Activated CD4-positive, alpha-beta T cell treated with anti-CD3 and anti-CD28 coated beads, Interleukin-10, Interleukin-2, amounts not matched to agents 100 ng/mL and 50 ng/mL, durations not matched to agents 16 hours and 8 hours (primary cell): ENCODE measurements at places on chromosomes 11 and 22.

DNA sequence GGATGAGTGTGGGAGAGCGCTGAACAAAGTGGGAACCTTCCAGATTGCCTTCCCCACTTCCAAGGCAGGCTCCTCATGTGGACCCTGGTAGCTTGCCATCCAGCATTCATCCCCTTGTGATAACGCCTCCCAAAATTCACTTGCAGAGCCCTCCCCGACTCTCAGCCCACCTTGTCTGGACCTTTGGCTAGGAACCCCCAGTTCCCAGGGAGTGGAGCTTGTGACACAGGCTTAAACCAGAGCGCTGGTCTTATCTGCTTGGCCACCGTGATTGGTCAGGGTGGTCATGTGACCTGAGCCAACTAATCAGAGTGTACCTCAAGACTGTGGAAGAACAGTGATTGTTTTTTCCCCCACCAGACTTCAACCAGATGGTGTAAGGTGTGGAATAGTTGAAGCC, 9.6 kb upstream of the SLC35C1 start:
- DNase-seq, result no peak

GRCh38 chr11:35683728-35684339, 21.3 kb downstream of the TRIM44 start:
- no peak for DNase-seq

- peak; percentile 65 for DNase-seq
Observed at GRCh38 chr22:24460418-24461089, 33.2 kb downstream of the ADORA2A start.

DNA sequence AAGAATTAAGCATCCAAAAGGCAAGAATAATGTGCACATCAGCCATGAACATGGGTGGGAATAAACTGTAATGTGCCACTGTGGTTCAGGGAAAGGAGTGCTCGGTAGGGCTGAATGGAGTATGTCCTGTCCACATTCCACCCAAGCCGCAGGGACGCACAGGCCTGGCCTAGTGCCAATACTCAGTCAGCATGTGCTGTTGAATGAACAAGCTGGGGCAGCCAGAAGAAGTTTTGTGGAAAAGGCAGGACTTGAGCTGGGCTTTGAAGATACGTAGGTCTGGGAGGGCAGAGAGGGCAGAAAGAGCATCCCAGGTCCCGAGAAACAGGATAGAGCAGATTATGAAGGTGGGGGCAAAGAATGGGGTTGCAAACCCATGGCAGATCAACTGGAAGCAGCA, 60.0 kb upstream of the PLET1 start:
- no peak for DNase-seq

DNA sequence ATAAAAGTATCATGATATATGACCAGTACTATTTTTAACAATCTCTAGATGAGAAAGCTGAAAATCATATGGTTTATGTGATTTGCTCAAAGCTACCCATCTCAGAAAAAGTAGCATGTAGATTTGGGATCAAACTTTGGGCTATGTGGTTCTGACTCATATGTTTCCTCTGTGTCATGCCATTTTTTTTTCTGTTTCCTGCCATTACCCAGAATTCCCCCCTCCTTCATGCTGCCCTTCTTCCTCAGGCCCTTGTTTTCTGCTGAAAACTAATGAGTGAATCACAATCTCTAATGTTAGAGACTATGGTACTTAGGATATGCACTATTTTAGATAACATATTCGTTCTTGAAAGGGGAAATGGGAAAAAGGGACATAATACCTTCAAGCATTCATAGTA, 80.7 kb downstream of the JRKL start:
- no peak for DNase-seq

DNA sequence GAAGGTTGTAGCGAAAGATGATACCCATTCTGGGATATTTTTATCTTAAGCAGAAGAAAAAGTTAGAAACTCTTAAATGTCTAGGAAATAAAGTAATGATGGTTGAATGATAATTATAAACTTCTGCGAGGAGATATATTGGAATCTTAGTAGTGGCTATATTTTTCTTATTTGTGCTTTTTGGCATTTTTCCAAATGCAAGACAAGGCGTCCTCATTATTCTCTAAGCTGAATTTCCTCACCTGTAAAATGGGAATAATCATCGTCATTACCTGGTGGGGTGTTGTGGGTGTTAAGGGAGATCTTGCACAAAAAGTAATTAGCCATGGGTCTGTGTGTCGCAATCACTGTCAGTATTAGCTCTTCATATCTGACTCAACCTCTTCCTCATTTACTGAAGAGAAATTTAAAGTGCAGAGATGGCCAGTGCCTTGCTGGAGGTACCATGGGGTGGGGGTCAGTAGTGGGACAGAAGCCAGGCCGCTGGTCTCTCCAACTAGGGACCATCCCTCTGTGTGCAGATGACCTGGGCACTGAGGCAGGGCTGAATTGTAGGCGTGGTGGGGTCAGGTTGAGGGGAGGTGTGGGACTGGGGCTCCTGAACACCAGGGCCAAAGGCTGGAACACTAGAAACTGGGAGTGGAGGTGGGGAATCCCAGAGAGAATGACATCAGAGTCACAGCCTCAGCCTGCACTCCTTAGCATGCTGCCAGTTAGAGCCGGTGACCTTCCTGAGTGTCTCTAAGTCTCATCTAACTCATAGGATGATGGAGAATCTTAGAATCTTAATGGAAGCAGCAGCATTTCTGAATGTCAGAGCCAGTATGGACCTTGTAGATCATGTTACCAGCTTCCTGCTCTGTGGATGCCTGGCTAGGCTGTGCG, 4.1 kb downstream of the PITPNM1 start:
- no peak for DNase-seq

GRCh38 chr11:134405436-134405835, 6.6 kb downstream of the B3GAT1 start:
- DNase-seq, result no peak

GRCh38 chr22:18028817-18029527, 4.6 kb upstream of the MICAL3 start:
- no peak for DNase-seq

- DNase-seq, result no peak
Observed at GRCh38 chr11:84471501-84471900, 1155.6 kb downstream of the DLG2 start.

- DNase-seq, result no peak
Observed at GRCh38 chr11:125441648-125442410, 54.2 kb downstream of the FEZ1 start.

DNA sequence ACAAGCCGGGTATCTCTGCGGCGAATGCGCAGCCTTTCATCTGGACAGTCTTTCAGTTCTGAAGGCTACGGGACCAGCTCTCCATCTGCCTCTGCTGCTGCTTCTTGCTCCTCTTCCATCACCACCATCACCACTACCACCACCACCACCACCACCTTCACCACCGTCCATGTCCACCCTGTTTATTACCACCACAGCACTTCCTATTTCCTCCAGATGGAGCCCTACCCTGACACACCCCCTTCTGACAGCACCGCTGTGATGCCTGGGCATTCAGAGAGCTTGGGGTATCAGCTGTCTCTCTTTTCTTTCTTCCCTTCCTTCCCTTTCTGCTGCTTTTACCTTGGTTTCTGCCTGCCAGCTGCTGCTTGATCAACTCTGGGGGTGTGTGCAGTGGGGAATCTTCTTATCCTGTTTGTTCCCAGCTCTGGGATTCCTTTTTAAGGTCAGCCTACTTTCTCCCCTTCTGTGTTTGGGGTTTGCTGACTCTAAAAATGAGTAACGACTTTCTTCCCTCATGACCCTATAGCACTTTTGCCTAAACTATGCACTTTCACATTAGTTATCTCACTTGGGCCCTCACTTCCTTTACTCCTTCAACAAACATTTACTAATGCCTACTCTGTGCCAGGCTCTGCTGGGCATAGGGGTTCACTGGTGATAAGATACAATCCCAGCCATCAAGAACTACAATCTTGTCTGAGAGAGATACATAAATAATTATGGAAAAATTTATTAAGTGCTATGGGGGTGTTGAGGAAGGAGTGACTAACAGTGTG, 7.8 kb upstream of the RRM1 start:
- DNase-seq, result no peak

DNA sequence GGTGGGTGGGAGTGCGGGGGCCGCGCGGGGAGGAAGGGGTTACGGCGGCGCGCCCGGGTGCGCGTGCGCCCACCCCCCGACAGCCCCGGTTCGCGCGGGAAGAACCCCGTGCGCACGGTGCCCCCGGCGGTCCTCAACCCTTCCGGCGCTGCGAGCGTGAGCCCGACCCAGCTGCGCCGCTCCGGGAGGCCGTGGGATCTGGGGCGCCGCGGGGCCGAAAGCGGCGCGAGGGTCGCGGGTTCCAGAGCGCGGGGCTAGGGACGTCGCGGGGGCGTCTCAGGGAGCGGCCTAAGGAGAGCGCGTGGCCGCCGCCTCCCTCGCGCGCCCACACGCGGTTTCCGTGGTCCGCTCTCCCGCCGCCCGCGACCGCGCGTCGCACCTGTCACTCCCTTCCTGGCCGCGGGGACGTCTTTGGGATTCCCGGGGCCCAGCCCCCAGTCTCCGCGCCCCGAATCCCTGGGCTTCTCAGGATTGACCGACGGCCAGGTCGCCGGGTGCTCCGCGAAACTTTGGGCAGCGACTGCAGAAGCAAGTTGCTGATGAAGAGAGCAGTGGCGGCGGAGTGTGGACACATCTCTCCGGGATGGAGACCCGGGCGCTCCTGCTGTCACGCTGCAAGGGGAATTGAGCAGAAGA, 582 bp downstream of the SREBF2 start:
- peak; percentile 48 for DNase-seq

GRCh38 chr11:107991868-107992414, 16.8 kb upstream of the CUL5 start:
- no peak for DNase-seq

GRCh38 chr11:75700940-75701339, 16.7 kb upstream of the MOGAT2 start:
- DNase-seq, result no peak

DNA sequence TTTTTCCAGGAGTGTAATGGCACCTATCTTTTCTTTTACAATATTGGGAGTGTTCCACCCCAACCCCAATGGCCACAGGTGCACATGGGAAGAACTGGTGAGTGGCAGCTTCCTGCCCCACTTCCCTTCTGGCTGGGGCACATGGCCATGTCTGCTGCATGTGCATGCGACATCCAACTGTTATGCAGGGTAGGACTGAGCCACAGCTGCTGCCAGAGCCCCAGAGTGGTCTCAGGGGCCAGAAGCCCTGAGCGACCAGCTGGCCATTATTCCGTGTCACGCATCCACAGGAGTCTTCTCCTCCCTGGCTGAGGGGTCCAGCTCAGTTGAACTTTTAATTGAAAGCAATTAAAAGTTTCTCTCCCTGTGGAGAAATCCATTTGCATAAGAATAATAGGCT, 8.7 kb upstream of the GLYAT start:
- DNase-seq, result no peak

GRCh38 chr11:14270690-14271542, 88.1 kb downstream of the RRAS2 start:
- DNase-seq, result peak; percentile 66

- no peak for DNase-seq
Observed at GRCh38 chr11:69941546-69942332, 122.5 kb upstream of the FGF3 start.

DNA sequence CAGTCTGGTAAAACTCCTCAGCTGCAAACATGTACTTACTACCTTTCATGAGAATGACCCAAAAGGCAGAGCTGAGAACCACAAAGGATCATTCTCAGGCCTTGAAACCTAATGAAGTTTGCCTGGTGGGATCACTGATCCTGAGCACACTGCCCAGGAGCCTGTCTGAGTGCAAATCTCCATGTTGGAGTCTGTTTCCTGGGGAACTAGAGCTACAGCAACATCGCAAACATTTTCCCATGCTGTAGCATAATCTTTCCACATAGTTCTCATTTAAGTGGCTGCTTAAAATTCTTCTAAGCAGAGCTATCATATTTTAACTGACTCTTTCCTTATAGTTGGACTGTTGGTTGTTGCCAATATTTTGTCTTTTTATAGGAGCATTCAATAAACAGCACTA, 58.5 kb downstream of the GUCY1A2 start:
- no peak for DNase-seq

GRCh38 chr11:61488651-61489291, 19.8 kb upstream of the LRRC10B start:
- DNase-seq, result no peak
